ENCODE measurements at places on chromosomes 2 and 18.
A peak's percentile ranks its signal among the peaks of the same experiment; 100 is the strongest.

DNA sequence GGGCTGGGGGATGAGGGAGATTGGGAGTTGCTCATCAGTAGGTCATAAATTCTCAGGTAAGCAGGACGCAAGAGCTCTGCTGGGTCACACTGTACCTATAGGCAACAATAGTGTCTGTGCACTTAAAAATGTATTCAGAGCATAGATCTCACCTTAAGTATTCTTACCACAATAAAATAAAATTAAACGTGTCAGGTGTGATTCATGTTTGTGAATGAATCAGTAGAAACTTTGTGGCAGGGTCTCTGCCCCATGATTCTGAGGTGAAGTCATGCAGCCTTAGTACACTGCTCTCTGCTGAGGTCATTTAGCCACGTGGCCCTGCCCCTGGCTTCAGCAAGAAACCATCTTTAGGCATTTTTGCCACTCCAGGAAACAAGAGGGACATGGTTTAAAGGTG lies 253.8 kb downstream of the FBXO15 start:
- no peak for DNase-seq

GRCh38 chr18:58192519-58192918 lies 148.5 kb downstream of the NEDD4L start:
- no peak for DNase-seq

DNA sequence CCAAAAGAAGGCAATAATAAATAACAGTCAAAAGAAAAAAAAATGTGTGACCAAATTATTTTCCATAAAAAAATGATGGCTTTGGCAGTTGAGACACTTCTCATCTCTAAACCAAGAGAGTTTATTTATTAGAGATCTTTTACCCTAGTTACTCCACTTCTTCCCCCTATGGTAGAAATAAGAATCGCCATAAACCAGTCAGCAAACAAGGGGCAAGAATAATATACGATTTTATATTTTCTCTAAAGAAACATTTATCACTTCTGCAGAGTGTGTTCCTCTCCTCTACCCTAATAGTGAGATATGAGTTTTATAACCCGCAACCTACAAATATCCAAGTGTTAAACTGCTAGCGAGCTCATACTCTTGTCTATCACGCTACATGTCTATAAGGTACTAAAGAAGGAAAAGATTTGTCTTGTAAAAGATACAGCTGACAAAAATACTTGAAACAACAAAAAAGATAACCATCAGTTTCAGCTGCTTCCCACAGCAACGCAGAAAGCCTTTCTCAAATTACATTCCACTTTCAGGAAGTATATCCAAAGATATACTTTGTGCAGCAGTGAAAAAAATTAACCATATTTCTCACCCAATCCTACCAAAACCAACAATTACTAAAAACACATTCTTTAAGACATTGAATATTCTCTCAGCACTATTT lies 2.3 kb downstream of the RNF103 start:
- DNase-seq, result peak; percentile 25

- no peak for DNase-seq
Measured at GRCh38 chr2:28665041-28665704, 86.5 kb upstream of the PPP1CB start.

DNA sequence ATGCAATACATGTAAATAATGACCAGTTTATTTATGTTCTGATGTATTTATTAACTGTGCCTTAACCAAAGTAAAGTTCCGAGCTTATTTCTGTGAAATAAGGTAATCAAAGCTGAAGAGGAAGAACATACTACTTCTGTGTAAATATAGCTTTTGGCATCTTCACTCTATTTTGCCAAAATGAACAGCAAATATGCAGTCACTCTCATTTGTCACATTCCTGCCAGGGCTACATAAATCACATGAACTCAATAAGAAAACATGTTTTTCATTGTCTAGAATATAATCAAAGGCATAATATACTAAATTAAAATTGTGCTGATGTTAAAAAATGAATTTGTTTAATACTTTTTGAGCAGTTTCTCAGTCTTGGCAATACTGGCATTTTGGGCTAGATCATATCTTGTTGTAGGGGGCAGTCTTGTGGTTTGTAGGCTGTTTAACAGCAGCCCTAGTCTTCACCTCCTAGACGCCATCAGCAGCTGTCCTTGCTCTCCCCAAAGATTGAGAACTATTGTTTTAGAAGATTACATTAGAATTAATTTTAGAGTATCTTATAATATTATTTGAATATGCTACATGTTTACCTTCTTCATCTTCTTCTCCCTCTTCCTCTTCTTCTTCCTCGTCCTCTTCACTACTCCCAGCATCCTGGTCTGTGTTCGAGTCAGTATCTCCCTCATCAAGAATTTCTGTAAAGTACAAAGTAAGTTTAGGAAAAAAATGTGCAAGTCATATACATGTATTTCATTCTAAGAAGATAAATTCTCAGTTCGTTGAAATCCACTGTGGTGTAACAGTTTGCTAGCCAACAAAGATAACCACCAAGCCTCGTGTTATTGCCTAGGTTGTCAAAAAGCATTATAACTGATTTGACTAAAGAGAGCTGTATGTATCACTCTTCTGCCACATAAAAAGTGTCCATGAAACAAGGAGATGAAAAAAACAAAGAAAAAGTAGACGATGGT lies 41.5 kb downstream of the CWC22 start:
- no peak for DNase-seq

DNA sequence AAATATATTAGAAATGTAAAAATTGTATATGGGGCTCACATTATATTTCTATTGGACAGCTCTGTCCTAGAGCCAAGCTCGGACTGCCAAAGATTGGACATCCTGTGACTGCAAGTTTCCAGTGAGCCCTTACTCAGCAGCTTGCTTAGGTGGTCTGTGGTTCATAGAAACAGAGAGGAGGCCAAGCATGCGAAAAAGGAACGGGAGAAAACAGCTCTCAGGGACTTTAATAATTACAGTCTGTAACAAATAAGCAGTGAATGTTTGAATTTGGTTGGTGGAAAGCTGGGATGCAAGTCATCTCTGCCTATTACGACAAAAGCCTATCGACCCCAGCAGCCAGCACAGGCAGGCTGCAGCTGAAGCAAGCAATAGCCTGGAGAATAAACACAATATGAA lies 35.6 kb downstream of the WIPF1 start:
- no peak for DNase-seq

- DNase-seq, result no peak
Measured at GRCh38 chr2:199855812-199856211, 4.8 kb upstream of the FTCDNL1 start.

DNA sequence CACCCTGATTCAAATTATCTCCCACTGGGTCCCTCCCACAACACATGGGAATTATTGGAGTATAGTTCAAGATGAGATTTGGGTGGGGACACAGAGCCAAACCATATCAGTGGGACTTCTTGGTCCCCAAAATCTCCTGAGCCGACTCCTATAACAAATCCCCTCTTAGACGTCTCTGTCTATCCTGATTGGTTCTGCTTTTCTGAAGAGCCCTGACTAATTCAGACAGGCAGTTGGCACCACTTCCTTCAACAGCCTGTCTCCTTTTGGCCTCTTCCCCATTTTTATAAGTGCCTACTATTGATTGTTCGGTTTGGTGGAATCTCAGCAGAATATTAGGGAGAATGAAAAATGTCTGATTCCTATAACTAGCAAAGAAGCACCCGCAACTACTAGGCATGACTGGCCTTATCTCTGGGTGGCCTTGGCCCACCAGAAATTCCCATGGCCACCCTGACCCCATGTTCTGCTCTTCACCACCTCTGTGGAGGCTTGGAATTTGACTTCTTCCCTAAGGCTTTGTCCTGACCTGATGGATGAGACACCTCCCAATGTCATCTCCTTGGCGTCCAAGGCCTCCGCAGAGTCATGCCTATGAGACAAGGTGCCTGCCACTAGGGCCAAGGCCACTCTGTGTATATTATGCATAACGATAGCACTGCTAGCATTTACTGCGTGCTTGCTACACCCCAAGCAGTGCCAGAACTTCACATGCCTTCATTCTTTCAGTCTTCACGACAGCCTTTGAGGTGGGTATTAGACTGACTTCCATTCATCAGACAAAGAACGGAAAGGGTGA lies 218.9 kb upstream of the COPS8 start:
- DNase-seq, result no peak

- DNase-seq, result no peak
Measured at GRCh38 chr18:8831531-8831930, 126.2 kb downstream of the MTCL1 start.

GRCh38 chr2:98280376-98281102 lies 65.7 kb upstream of the CNGA3 start:
- DNase-seq, result no peak

DNA sequence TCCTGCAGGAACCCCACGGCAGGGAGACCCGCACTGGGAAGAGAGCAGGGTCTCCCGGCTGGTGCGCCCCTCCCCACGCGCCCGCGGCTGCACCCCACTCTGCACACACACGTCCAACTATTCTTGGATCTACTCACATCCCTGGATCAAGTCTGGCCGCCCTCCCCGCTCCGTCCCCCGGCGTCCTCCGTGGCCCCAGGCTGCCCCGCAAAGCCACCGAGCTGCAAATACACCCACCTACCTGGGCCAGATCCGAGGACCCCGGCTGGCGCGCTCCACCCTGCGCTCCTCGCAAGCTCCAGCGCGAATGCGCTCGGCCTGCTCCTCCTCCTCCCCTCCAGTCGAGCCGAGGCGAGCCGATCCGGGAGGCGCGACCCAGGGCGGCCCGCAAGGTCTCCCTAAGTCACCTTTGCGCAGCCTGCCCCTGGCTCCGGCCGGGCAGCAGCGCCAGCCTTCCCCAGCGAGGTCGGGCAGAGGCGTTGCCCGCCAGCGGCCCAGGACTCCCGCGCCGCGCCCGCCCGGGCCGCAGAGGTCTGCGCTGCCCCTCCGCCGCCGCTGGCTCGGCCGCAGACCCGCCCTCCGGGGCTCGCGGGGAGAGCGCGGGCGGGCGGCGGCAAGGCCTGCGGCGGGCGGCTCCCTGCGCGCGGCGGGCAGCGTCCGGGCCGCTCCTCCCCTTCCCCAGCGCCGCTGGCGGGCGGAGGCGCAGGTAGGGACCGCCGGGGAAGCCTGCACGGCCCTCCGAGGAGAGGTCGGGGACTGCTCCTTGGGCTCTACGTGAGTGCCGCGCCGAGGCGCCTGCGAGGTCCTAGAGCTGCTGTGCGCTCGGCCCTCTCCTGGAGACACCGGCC lies 126.0 kb downstream of the OSBPL1A start:
- DNase-seq, result no peak
